ENCODE measurements at places on chromosomes 13 and 19.

DNA sequence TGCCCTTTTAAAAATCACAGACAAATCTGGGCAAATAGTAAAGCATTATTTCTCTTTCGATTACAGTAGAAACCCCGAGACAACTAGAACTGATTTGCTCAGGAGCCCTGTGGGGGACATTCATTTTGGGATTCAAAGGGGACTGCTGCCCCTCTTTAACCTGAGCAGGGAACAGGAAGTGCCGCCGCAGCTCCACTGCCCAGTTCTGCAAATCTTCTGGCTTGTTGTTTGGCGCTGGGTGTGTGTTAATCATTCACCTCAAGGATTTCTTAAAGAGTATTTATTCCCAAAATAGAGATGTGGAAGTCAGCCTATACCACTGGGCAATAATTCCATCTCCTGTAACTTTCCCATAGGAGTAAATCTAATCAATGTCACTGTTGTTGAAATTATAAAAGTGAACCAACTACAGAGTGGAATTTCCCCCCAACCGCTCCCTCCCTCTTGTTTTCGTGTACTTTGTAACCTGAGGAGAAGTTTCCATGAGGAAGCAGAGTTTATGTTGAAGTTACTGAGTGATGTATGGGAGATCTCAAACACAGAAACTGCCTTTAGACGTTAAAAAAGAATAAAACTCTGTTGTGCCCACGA, 515.8 kb downstream of the KLF12 start:
- DNase-seq, result peak; percentile 8

- peak; percentile 81 for DNase-seq
Observed at GRCh38 chr19:10510301-10510802, 6.9 kb downstream of the S1PR5 start.

DNA sequence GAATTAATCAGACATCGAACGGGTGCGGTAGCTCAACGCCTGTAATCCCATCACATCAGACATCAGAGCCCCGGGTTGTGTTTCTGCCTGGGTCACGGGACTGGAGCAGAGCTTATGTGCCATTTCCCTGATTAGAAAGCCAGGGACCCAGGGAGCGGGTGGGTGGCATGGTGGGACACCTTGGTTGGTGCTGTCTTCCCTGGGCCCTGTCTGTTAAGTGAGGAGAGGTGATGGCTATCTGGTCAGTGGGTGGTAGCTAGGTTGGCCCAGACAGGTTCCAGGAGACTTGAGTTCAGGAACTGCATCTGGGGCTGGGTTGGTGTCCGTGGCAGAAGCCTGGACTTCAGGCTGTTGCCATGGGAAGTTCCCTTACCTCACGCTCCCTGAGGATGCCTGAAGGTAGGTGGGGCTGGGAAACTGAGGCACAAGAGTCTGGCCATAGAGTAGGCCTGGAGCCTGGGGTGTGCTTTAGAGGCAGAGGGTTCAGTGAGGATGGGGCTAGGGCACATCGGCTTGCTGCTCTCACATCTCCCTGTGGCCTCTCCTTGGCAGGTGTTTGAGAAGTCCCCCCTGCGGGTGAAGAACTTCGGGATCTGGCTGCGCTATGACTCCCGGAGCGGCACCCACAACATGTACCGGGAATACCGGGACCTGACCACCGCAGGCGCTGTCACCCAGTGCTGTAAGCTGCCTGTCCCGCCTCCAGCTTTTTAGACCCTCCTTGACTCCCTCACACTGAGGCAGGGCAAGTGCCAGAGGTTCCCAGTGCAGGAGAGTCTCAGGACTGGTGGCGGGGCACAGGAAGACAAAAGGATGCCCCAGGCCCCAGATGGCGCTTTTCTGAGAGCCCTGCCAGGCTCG, 2.1 kb downstream of the RPL18A start:
- DNase-seq, result no peak

GRCh38 chr13:45215392-45216077, 14.7 kb upstream of the KCTD4 start:
- DNase-seq, result no peak

GRCh38 chr19:30669329-30670010, 297.3 kb downstream of the ZNF536 start:
- DNase-seq, result peak; percentile 91

DNA sequence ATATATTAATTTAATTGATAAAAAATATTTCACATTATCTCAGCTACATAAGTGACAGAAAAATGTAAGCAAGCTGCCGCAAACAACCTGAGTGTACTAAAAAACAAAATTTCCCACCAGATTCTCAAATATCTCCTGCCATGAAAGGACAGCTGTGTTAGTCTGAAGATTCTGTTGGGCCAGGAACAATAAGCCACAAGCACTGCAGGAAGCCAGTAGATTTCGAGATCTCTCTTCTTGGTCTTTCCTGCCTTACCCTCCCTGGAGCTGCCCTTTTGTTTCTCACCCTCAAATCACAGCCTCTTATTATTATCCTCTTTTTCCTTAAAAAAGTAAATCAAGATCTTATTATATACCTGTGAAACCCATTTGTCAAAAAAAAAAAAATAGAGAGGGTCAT, 165.6 kb downstream of the EFNB2 start:
- no peak for DNase-seq

DNA sequence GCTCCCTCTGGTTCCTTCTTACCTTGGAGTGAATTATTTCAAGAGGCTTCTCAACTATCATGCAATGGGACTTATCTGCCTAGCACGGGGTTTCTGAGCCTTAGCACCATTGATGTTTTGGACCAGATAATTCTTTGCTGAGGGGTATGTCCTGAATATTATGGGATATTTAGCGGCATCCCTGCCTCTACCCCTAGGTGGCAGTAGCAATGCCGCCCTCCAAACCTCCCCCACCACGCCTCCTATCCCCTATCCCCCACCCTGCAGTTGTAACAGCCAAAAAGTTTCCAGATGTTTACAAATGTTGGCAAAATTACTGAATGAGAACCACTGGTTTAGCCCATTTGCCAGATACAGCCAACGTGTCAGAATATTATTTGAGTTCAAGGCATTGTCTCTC, 125.5 kb downstream of the POSTN start:
- DNase-seq, result no peak

DNA sequence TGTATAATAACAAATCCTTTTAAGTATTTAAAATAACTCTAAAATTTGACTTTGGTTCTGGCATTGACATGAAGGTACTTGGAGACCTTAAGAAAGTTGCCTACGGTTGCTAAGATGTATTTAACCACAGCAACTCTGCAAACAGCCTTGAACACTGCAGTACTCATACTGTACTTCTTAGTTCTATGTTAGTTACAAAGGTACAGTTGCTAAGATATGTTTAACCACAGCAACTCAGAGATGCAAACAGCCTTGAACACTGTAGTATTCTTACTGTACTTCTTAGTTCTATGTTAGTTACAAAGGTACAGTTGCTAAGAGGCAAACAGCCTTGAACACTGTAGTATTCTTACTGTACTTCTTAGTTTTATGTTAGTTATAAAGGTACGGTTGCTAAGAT, 268.3 kb upstream of the MIR17HG start:
- no peak for DNase-seq

GRCh38 chr19:7098701-7099596, 29.4 kb downstream of the ZNF557 start:
- peak; percentile 94 for DNase-seq

DNA sequence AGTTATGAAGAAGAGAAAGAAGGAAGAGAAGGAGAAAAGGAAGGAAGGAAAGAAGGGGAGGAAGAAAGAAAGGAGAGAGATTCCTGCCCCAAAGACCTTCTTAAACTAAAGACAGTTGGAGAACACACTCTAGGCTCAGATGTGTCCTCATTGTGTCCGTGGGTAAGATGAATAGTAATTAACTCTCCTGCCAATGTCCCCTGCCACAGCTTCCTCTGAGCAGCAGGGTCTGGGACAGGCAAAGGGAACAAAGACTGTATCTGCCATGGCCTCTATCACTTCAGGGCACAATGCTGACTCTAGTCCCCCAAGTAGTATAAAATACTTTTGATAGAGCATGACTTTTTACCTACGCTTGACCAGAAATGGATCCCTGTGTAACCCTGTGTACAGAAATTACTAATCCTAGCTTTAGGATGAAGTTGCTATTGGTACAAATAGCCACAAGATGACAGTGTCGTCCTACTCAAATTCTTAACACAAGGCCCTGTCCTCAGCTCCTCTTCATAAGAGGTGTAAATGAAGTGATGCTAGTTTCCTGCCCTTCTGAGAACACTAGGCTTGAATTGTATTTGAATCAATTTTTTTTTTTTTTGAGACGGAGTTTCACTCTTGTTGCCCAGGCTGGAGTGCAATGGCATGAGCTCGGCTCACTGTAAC, 186.2 kb upstream of the GPR12 start:
- DNase-seq, result no peak

DNA sequence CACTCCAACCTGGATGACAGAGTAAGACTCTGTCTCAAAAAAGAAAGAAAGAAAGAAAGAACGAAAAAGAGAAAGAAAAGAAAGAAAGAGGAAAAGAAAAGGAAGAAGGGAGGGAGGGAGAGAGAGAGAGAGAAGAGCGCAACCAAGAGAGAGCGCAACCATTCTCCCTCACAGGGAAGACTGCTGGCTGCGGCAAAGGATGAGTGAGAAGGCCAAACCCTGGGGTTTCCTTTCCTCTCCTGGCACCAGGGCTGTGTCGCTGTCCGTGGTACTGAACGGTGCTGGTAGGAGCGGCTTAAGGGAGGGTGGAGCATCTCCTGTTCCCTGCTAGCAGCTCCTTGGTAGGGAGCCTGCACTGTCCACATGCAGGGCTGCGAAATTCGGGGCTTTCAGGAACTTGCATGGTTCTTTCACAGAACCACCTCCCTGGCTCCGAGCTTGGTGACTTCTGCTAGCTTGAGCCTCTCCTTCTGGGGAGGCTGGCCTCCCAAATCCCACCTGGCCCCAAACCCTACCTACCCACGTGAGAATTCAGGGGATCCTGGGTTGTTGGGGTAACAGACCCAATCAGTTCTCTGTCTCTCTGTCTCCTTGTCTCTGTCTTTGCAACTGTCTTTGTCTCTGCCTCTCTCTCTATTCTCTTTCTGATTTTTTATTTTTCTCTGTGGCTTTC, 51.1 kb upstream of the ZNRF4 start:
- DNase-seq, result peak; percentile 99

GRCh38 chr19:35392742-35393715, 22.2 kb downstream of the GPR42 start:
- DNase-seq, result no peak

- DNase-seq, result peak; percentile 44
Observed at GRCh38 chr19:40466985-40467734, at the start of gene SPTBN4. Gene SPTBN4 (plus strand): TSS chr19:40467001. CDS start chr19:40472622, 5,621 bp downstream.

GRCh38 chr13:30668312-30668711, 50.6 kb downstream of the USPL1 start:
- DNase-seq, result no peak

GRCh38 chr13:109408591-109409382, 377.6 kb downstream of the IRS2 start:
- DNase-seq, result no peak

- no peak for DNase-seq
Observed at GRCh38 chr13:50842990-50843256, 569 bp downstream of the DLEU7 start.

GRCh38 chr13:41452462-41452861, 4.9 kb upstream of the RGCC start:
- DNase-seq, result no peak

- DNase-seq, result no peak
Observed at GRCh38 chr19:27736225-27736624, 1476.7 kb downstream of the UQCRFS1 start.

DNA sequence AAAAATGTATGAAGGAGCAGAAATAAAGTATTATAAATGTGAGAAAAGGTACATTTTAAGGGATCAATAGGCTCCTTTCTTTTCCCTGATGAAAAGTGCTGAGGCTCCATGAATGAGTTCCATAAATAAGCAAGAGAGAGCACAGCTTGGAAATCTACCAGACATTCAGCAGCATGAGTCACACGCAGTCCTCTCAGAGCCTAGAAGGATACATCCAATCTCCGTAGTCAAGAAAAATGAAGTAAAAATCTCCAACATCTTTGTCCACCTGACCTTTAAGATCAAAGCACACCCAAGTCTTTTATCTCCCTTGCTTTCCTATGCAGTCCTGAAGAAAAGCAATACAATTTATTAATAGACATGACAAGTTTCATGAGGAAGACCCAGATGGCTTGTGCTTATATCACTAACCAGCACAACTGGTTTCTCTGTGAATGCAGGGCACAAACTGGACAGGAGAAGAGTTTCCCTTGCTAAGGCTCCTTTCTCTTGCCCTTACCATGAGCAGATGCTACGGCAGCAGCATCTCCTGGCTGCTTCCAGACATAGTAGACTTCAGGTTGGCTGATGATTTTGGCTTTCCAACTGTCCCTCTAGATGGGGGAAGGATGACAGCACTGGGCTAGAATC, 730.8 kb downstream of the EFNB2 start:
- DNase-seq, result no peak

All from nephron progenitor cell (in vitro differentiated cells).